ENCODE measurements at places on chromosomes 6 and 20.

DNA sequence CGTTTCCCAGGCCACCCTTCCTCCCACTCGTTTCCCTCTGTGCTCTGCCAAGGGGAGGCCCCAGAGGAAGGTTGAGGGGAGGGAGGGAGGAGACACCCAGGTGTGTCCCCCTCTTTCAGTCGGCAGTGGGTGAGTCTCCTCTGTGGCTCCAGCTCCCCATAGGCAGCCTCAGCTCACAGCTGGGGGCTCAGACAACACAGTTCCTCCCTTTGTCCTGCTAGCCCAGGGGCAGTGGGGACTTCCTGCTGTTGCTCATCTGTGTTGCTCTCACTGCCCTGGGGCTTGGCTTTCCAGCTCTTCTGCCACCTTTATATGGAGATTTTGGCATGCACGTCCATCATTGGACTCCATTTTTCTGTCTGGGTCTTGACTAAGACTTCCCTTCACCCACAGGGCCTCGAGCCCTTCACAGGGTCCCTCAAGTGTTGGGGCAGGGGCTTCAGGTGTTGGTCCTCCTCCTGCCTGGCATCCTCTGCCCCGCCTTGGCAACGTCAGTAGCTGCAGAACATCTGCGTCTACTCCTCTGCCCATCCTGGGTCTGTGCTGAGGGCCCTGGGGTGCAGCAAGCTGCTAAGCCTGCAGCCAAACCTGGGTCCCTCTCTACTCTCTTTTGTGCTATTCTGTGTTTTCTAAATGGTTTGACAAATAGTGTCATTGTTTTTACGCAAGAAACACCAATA is 190.6 kb upstream of the PMEPA1 start:
- DNase-seq, result no peak

GRCh38 chr20:51622004-51622874 is 79.7 kb upstream of the NFATC2 start:
- DNase-seq, result no peak

DNA sequence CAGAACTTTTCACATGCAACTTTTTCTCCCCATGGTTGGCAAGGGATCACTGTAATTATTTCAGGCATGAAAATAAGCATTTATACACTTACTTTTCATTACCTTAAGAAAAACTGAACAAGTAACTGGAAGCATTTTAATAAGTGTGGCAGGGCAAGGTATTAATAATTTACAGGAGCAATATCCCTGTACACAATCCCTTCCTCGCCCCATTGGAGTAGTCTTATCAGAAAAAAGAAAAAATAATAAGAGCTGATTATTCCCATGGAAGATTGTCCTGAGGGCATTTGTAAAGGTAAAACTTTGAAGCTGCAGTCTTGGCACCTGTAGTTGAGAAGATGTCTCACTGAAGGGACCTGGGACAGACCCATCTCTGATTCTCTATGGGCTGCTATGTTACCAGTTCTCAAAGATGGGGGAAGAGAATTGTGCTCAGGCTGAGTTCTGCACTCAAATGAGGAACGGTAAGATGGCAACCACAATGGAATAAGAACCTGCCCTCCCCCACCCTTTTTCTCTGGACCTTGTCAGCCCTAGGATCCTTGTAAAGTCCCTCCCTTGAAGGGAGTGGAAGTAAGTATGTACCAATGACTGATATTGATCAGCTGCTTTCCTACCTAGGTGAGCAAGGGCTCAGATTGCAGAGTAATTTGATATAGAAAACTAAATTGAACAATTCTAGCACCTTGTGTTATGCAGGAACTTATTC is 70.0 kb upstream of the AHI1 start:
- DNase-seq, result no peak

DNA sequence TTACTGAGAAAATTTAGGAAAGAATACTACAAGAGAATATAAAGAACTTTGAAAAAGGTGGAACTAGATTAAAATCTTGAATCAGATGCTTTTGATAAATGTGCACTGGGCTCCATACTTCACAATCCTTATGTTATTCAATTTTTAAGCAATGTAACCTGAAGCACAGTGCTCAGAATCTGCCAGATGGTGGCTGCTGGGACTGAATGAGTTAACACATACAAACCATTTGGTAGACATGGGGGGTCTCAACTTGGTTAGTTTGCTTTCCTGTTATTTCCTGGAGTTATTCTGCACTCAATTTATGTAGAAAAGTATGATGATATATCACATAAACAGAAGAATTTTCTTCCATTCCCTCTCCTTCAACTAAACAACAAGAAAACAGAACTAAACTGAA is 326.5 kb downstream of the RNGTT start:
- DNase-seq, result no peak

- DNase-seq, result no peak
Observed at GRCh38 chr6:112879920-112880413, 532.8 kb downstream of the RFPL4B start.

DNA sequence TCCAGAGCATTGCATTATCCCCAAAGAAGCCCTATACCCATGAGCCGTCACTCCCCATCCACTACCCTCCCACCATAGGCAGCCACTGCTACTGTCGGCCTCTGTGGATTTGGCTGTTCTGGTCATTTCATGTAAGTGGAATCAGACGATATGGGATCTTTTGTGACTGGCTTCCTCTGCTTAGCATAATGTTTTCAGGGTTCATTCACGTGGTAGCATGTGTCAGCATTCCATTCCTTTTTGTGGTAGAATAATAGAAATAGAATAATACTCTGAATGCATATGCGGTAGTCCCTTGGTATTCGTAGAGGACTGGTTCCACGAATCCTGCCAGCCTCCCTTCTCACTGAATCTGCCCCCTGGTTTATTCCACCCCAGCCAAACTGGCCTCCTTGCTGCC is 402.6 kb upstream of the SULF2 start:
- DNase-seq, result no peak

- DNase-seq, result no peak
Observed at GRCh38 chr20:63138855-63139341, 77.0 kb downstream of the YTHDF1 start.

- DNase-seq, result no peak
Observed at GRCh38 chr6:95768539-95768938, 191.2 kb downstream of the MANEA start.

DNA sequence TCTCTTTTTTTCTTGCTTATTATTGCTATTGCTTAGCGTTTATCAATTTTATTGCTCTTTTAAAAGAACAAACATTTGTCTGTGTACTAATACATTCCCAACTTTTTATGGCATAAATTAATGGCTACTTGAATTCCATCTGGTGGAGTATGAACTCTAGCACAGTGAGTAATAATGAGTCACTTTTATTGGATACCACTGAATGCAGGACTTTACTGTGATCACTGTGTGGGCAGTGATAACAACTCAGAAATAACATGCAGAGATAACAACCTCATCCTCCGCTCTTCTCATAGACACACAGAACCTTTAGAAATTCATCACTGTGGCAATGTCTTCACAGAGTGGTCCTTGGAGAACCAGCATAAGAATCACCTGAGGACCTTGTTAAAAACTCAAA is 174.9 kb upstream of the PRND start:
- DNase-seq, result no peak

- peak; percentile 80 for DNase-seq
Observed at GRCh38 chr20:53899351-53900167, 170.8 kb downstream of the BCAS1 start.

- DNase-seq, result no peak
Observed at GRCh38 chr20:62898970-62899632, 27.2 kb downstream of the DIDO1 start.

GRCh38 chr6:36301781-36302180 is 31.9 kb downstream of the PNPLA1 start:
- DNase-seq, result no peak

DNA sequence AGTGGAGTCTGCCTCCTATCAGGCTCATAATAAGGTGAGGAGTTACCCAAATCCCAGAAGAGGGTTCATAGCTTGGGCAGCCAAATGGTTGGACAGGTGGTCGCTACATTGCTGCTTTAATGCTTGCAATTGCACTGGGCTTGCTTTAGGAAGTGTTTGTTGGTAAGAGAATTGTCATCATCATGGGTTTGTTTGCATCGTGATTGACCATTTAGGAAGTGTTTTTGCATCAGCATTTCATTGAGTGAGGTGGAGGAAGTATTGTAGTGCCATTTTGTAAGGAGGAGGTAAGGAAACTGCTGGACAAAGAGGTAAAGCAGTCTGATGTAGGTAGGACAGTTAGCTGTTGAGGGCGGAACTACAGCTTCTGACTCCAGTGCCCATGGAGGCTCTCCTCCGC is 101.5 kb downstream of the ARID1B start:
- DNase-seq, result no peak

- DNase-seq, result no peak
Observed at GRCh38 chr20:8424010-8424409, 291.9 kb downstream of the PLCB1 start.

DNA sequence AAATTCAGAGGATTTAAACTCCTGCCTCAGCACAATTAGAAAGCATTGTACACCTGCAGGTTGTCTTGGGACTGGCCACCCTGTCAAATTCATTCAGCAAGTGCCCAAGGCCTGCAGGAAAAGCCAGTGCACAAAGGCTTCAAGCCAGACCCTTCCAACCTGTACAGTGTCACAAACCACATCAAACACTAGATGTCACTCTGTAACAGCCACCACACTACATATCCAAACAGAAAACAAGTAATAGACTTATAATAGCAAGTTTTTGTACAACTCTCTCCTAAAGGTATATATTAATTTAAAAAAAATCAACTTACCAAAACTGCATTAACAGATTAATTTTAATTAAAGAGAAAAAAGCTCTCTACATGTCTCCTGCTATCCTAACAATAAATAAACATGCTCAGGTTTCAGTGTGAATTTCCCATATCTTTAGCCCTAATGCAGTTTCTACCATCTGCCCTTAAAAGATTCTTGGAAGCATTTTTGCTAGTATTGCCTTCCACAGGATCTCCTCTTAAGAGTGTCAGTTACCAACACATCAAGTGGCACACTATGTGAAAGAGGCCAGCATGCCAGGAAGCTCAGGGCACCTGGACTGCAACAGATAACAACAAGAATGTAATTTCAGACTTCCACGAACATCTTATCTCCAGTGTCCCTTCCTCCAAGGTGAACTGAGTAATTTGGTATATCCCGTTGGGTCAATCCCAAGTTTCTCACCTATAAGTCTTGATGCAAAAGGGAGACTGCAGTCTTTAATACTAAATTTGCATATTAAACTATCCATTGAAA is 47.5 kb downstream of the RALGAPA2 start:
- DNase-seq, result no peak

DNA sequence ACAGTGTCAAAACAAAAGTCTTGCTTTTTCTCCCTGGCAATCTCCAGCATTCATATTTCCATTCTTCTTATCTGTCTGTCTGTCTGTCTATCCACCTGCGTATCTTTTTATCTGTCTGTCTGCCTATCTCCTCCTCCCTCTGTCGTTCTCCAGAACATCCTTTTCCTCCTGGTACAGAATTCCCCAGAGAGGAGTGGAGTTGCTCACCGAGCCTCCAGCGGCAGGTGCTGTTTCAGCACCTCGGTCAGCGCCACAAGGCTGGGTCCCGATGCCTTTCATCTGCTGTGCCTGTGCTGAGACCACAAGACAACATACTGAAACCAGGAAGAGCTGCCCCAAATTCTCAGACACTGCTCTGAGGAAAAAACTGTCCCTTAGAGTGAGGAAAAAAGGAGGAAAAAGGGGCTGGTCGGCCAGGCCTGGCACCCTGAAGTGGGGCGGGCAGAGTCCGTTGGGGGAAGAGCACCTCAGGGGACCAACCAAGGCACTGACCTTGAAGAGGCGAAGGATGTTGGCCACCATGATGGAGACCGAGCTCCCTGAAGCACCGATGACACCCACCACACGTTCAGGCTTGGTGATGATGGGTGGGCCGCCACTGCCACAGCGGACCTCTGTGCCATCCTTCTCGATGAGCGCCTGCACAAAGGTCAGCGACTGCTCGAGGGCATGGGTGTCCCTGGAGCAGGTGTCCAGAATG is 13.3 kb downstream of the GRM4 start:
- DNase-seq, result no peak

DNA sequence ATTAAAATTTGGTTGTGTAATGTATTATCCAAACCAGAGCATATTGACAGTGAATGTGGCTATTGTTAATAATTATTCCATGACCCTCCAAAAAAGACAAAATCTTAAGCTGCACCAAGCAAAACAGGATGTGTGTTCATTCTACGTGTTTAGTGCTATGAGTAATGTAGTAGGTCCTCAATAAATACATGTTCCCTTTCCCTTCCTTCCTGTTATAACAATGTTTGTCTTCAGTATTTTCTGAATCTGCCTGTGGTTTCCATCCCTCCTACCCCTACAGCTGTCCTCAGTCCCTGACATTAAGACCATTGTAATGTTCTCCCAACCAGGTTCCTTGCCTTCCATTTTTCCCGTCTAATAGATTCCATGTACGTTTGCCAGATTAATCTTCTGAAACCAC is 163.8 kb downstream of the AIG1 start:
- DNase-seq, result no peak

GRCh38 chr6:44735630-44735963 is 348.1 kb downstream of the CDC5L start:
- DNase-seq, result no peak

DNA sequence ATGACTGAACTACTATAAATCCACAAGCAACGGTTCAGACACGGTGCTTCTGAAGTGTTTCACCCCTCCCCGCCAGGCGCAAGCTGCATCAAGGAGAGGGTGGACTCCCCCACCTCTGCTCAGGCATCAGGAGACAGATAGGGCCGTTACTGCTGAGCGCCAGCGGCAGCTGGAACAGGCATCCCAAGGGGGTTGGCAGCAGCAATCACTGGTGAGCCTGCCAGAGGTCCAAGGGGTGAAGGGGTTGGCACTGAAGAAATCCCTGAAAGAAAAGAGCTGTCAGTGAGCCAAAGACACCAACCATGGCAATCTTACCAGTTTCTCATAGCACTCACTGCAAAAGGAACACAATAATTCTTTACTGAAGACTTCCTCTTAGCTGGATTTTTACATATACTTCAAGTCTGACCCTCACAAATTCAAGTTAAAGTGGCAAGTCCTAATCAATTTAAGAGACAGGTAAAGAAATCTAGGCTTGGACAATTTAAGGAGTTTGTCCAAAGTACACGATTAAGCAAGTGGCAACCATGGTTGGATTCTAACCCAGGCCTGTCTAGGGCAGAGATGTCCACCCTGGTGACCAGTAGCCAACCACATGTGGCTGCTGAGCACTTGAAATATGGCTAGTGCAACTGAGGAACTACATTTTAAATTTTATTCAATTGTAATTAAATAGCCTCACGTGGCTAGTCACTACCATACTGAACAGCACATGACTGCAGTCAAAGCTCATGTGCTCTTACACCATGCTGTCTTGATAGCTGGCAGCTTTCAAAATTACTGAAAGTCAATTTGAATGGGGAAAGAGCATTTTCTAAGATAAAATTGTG is 21.7 kb upstream of the TBC1D20 start:
- no peak for DNase-seq

GRCh38 chr20:25223765-25224720 is 23.8 kb upstream of the PYGB start:
- no peak for DNase-seq

DNA sequence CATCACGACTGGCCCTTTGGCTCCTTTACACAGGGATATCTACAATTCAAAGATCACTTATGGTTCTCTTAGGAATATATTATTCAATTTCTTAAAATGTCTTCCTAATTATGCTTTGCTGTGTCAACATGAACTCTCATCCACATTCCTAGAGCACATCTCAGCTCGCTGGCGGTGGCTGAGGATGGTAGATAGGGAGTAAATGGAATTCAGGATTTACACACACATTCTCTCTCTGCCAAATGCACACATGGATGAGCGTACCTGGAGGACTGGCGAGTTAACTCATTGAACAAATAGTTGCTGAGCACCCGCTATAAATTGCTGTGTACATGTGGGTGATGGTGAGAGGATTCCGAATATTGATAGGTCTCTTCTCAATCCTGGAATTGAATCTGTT is 4.8 kb upstream of the MRPS10 start:
- no peak for DNase-seq

GRCh38 chr6:42742116-42742894 is 3.6 kb downstream of the TBCC start:
- no peak for DNase-seq
